ENCODE measurements at places on chromosomes 12 and 14. TPM values are rescaled to one million over a fixed set of nuclear protein-coding genes. Genes with fewer than 3 reads are reported as not detected.

Gene SLC6A15
- total RNA-seq: 7.7 TPM

Gene C12orf54
- total RNA-seq: not detected

Gene AMN
- total RNA-seq: 0.13 TPM

Gene TIGAR
- total RNA-seq: 14.0 TPM

Gene PABPN1
- total RNA-seq: 90.6 TPM

Gene RNASE3
- not detected for total RNA-seq

Gene FAIM2
- not detected for total RNA-seq

Gene PTGDR
- total RNA-seq: not detected

Gene GMFB
- 78.2 TPM for total RNA-seq

Gene TMEM121
- 9.5 TPM for total RNA-seq

Gene LHX5
- total RNA-seq: not detected

Gene ZNF641
- 0.51 TPM for total RNA-seq

Gene DPY19L2
- total RNA-seq: 0.26 TPM

Gene ATP2B1
- 14.5 TPM for total RNA-seq

All from dermis microvascular lymphatic vessel endothelial cell (primary cell).